ENCODE measurements at places on chromosomes 3 and 15.

DNA sequence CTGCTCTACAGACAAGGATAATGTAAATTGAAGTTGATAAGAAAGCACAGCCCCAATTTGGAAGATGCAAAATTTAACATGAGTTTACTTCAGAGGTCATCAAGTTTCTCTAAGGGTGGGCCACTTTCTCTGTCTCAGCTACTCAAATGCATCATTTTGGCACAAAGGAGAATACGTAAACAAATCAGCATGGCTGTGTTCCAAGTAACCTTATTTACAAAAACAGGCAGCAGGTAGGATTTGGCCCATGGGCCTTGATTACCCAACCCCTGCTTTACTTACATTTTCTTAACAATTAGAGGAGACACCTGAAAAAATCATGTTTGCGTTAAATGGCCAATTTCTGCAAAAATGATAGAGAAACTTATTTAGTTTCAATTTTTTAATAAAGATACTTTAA lies 181.7 kb downstream of the GBE1 start:
- no peak for DNase-seq

GRCh38 chr15:71414853-71415252 lies 299.6 kb downstream of the THSD4 start:
- no peak for DNase-seq

DNA sequence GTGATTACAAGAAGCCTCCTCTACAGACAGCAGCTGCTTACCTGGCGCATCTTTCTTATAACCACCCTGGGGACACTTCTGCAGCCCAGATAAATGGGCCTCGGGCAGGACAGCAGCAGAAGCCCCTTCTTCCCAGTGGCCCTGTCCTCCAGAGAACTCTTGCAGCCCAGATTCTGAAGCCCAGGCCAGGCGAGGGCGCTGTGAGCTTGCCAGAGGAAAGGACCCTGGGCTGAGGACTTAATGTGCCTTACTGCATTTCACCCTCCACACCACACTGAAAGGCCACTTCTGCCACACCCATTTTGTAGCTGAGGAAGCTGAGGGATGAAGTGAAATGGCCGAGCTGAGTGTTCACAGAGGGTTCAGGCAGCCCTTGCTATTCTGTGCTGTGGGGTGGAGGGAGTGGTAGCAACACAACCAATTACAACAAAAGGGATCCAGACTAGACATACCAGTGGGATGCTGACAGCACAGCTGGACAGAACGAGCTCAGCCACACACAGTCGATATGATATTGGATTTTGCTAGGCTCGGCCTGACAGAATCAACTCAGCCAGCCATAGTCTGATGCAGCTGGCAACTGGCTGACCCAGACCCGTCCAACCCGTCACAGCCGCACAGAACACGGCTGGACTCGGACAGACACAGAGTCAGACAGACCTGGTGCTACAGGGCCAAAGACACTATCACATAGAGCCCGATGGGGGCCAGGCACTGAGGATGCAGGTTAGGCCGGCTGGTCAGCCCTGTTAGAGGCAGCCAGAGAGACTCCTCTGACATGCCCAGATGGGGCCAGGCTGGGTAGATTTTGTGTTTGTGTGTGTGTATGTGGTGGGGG lies 7.3 kb downstream of the ACOX2 start:
- no peak for DNase-seq

- no peak for DNase-seq
Measured at GRCh38 chr3:48426944-48427629, 2.8 kb downstream of the PLXNB1 start.

DNA sequence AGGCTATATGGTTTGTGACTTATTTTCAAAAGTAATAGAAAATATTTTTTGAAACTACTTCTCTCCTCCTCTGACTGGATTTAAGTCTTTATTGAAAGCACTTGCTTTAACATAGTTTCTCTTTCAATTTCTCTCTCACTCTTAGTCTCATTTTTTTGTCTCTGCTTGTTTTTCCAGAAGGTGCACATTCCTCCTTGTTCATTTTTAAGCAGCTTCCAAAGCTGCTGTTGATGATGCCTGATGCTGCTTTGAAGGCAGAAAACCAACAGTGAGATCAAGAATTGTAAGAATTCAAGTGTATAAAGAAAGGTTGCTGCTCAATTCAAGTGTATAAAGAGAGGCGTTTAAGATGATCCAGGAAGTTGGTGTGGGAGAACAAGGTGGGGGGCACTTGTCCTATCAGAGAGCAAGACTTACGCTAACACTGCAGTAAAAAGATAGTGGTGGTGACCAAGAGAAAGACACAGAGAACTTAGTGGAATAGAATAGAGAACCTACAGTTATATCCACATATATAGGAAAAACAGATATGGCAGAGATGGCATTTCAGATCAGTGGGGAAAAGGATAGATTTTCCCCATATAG lies 12.1 kb downstream of the NR2C2 start:
- DNase-seq: no peak
